ENCODE measurements at places on chromosomes 2 and 18.

DNA sequence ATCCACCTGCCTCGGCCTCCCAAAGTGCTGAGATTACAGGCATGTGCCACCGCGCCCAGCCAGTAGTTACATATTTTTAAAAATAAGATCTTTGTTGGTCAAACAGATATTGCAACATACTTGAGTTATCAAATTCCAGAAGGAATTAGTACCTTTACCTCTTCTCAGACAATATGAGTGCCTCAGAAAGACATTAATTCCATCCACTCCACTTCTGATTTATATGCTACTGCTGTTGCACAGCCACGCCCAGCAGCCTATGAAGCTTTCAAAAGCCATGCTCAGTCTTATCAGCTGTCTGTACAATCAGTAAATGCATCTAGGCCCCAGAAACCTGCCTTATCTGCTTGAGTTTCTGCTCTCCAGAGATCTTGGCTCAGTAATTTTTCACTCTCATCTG, 47.8 kb downstream of the MEX3C start:
- DNase-seq, result no peak

GRCh38 chr2:184004289-184004947, 593.9 kb upstream of the ZNF804A start:
- no peak for DNase-seq

DNA sequence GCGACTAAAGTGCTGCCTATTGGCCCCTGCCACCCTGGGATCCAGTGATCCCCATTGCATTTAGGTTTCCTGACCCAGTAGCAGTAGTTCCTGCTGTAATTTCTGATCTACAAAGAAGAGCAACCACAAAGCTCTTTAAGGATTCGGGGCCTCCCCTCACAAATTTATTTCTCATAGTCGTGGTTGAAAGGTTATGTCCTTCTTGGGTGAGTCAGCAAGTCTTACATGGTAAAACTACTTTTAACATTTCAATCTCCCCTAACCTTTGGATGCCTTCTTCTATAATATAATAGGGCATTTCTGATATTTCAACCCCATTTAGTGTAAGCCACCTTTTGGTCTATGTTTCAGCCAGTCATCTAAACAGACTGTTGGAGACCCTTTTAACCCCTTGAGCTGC, 14.9 kb downstream of the PIKFYVE start:
- no peak for DNase-seq

- no peak for DNase-seq
Measured at GRCh38 chr2:9667826-9668225, 37.0 kb upstream of the YWHAQ start.

DNA sequence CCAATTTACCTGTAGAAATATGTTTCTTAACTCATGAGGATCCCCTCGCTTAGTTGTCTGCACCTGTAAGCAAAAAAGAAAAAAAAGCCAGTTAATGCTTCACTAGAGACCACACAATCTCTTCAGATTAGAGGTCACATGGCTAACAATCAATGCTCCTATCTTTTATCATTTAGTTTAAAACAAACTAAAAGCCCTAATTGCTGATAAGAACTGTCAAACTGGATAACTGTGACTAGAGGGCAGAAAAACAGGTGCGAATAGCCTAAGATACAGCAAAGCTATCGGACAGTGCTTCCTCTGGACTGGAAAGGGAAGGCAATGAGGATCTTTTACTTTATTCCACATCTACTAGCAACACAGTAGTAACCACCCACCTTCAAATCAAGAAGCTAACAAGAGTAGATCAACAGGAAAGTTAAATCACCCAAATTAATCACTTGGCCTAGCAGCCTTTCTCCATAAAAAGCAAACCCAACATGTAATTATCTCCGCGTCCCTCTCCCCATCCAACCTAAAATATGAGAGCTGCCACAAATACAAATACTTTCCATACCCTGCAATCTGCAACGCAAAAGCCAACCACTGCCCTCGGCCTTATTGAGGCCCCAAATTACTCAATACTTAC, 734 bp downstream of the SLC25A12 start:
- no peak for DNase-seq

- DNase-seq, result no peak
Measured at GRCh38 chr2:2026252-2026831, 282.0 kb upstream of the PXDN start.

DNA sequence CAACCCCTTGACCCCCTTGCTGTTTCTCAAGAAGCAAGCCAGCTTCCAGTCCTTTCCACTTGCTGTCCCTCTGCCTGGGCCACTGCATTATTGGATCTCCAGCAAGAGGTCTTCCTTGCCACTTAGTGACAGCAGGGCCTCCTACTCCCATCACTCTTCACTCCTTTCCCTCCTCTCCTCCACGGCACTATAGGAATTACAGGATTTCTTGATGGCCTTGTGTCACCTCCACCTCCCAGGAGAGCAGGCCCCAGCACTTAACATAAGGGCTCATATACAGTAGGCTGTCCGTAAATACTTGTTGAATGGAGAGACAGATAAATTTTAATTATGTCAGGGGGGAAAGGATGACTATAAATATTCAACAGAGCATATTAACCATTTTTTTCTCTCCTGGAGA, 129.4 kb downstream of the SP3 start:
- no peak for DNase-seq

GRCh38 chr2:109209412-109209811, 80.4 kb downstream of the SH3RF3 start:
- DNase-seq, result no peak

- DNase-seq, result no peak
Measured at GRCh38 chr2:209681201-209681735, 90.4 kb upstream of the UNC80 start.

- DNase-seq, result no peak
Measured at GRCh38 chr2:197247083-197247482, 63.5 kb downstream of the ANKRD44 start.

DNA sequence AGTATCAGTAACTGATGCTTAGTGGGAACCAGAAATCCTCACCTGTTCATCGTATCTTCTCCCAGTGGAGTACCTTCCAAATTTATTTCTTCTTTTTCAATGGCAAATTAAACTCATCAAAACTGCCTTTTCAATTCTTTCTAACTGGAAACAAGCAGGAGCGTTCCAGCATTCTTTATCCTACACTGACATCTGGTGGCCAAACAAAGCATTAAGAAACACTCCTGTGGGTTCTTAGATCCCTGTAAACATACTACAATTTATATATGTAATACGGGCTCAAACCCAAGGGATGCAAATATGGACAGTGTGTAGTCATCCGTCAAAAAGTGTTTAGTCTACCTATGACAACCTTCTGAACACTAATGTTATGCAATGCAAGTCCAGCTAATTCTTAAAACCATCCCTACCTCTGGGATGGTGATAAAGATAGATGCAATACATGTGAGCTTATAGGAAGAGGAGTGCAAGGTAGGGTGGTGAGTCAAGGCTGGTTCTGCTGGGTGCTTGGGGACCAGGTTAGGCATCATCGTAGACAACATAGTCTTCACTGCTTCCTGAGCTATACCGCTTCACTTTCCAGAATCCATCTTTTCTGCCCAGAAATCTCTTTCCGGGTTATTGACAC, 375.0 kb downstream of the CTNNA2 start:
- peak; percentile 41 for DNase-seq

DNA sequence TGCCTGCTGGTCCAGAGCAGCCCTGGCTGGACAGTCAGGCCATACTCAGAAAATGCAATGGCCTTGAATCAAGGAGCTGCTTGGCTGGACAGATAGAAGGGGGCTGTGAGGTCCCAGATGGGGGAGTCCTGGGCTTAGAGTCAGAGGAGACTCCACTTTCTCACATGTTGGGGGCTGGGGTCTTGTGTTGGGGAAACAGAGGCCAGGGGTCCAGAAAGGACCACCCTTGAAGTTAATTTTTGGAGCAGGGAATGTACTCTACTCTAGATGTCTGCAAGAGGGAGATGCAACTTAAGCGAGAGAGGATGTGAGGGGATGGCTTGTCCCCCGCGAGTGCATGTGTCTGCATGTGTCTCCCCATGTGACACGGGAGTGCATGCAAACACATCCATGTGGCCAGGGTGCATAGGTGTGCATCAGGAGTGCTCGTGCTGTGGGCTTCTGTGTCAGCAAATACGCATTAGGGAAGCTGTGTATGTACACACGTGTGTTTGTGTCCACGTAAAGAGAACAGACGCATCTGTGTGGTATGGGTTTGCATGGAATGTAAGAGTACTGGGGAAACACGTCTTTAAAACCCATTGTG, 303.2 kb downstream of the MYCN start:
- DNase-seq, result no peak

DNA sequence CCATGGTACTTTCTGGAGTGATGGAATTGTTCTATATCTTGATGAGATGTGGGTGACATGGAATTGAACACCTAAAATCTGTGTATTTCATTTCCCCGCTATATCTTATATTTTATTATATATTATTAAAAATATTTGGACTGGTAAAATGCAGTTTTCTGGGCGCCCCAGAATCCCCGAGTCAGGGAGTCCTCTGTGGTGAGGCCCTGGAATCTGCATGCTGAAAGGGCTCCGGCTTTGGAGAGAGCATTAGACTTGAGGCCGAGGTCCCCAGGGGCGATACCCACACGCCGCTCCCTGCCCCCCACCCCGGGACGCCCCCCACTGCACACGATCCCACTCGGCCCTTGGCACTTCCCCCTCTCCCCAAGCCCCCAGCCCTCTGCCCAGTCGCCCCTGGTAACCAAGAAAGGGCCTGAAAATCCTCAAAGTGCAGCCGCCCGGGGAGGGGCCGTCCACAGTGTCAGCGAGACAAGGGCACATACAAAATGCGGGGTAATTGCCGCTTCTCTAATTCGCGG, 126.0 kb downstream of the ZFP36L2 start:
- no peak for DNase-seq

DNA sequence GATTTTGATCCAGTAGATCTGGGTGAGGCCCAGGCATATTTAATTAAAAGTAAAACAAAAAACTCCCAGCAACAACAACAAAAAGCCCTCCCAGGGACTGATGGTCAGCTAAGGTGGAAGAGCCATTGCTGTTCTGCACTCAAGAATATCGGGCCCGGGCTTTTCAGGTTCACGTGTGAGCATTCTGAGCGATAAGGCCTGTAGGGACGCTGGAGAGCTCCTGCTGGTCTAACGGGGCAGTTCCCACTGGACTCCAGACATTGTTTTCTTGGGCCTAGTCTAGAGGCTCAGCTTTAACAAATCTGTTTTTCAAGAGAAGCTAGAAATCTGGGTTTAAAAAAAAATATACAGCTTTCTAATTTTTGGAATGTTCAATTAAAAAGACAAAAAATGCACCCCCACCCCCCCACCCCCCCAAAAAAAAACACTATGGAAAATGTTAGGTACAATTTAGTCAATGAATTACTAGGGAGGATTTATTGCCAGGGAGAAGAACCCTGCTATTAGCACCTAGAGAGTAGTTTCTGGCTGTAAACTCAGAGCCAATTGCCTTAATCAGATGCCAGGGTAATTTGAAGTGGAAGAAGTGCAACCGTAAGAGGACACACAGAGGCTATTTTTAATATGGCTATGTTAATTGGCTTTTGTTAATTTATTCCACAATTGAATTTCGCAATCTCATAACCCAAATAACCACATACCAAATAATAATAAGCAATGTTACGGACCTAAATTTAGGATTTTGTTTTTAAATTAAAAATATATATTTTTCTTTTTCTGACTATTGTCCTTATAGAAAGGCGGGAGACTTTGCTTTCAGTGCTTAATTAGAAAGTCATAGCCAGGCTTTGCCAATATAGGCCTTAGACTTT, 78.9 kb downstream of the MAP4K4 start:
- peak; percentile 56 for DNase-seq

GRCh38 chr2:216793386-216793785, 66.5 kb downstream of the TNP1 start:
- DNase-seq, result no peak

DNA sequence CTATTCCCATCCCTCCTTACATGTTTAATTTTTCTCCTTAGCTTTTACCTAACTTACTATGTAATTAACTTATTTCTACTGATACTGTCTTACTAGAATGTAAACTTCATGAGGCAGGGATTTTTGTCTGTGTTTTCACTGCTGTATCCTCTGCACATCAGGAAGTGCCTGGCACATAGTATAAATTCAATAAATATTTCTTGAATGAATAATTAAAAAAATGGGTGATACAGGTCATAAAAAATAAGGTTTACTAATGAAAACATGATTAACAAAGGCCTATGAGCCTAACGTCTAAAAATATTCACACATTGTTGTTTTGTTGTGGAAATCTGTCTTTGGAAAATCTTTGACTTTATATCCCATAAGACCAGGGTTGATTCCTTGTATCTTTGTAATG, 4.5 kb downstream of the RBKS start:
- DNase-seq, result no peak

DNA sequence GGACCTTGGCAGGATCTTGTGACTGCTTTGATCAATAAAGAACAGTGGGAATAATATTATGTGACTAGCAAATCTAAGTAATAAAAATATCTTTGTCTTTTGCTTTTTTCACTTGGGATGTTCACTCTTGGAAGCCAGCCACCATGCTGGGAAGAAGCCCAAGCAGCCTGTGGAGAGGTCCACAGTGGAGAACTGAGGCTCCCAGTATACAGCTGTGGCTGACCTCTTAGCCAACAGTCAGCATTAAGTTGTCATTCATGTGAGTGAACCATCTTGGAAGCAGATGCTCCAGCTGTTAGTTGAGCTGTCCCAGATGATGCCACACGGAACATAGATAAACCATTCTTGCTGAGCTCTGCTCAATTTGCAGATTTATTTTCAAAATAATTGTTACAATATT, 160.0 kb downstream of the OSR1 start:
- no peak for DNase-seq

DNA sequence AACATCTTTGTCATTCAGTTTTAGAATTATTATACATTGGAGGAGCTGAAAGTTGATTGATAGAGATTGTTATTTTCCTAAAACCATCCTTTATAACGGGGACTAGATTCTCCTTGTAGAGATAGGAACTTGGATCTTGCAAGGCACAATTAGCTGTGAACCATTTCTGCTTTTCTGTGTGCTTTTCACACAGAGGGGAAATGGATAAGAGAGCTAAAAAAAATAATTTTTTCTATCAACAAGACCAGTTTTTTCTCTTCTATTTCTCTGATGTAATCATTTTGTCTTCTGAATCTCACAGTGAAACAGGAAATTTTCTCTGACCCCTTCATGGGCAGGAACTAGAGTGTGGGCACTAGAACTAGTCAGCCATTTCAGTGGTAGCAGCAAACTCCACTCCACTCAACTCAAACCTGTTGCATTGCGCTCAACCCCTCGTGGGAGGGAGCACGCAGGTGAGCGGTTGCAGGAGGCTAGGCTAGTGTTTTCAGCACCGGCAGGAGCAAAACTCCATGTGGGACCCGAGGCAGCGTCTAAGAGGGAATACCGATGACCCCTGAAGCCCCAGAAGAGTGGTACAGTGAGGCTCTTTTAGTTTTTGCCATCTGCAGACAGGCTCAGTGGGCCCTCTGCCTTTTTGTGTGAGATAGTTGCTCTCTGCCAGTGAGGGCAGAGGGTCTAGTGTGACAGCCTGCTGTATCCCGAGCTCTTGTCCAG, 24.0 kb upstream of the SLC39A10 start:
- no peak for DNase-seq

DNA sequence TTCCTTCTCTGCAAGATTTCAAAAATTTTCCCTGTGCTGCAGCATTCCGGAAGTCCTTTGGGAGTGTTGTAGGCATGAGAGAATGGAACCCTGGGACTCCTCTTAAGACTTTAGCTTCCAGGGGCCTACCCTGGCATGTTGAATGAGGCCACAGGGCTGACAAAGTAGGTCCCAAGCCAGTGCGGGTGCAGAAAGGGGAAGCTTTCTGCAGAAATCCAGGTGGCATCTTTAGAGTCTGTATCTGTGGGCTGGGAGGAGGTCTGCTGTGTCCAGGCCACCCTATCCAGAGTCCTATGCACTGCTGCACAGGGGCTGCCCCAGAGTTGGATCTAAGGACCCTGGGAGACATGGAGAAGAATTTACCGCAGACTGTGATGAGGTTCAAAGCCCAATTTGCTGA, 1.9 kb upstream of the SIX2 start:
- no peak for DNase-seq

Data from HEK293T (cell line).